ENCODE measurements at places on chromosomes 1 and 21.

GRCh38 chr1:220189750-220190347, 82.4 kb downstream of the RAB3GAP2 start:
- peak; percentile 46 for DNase-seq

DNA sequence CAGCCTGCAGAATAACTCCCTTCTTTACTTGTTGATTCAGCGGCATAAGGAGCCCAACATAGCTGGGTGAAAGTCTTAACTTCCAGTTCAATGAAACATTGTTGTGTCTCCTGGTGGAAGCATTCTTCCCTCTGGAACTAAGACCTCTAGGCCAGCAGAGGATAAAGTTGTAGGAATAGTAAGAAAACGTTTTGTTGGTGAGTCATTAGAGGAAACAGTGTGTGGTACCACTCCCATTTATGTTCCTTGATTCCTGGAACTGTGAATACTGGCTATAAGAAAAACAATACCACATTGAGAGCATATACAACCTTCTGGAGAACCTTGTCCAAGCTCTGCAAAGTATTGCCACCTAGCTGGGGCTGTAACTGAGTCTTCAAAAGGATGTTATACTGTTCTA, 737.4 kb upstream of the ZP4 start:
- no peak for DNase-seq

GRCh38 chr21:34907461-34908418, 141.4 kb downstream of the RUNX1 start:
- no peak for DNase-seq

DNA sequence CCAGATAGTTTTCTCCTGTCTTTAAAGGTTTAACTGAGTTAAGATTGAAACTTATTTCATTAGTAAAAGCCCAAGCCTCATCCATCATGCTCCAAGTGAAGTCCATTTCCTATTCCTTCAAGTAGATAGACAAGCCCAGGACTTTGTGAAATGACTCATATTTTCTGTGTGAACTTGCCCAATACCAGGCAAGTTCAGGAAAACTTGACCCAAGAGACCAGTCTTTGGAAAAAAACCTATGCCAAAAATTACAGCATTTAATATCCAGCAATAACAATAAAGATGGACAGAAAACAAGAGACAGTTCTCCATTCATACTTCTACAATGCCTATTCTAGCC, 405 bp upstream of the RAB29 start:
- DNase-seq, result no peak

DNA sequence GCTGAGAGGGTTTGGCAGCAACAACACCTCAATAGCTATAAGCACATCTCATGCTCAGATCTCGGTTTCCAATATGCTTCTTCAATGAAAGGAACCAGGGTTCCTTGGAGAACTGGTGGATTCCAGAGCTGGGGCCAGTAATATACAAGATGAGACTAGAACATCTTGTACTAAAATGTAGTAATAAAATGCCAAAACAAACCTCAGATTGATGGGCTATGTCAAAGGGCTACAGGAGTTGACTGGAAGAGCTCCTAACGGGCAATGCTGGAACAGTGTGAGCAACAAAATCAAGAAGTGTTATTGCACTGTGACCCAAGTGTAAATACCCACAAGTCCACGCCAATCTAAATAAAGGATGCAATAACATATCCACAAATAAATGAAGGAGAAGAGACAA, 26.1 kb upstream of the SLC19A1 start:
- no peak for DNase-seq

- DNase-seq, result no peak
Observed at GRCh38 chr1:13801232-13801631, 101.2 kb downstream of the PRDM2 start.

- no peak for DNase-seq
Observed at GRCh38 chr21:29196670-29197191, 66.3 kb downstream of the MAP3K7CL start.

- DNase-seq, result no peak
Observed at GRCh38 chr1:67372898-67373297, 57.3 kb downstream of the SERBP1 start.

DNA sequence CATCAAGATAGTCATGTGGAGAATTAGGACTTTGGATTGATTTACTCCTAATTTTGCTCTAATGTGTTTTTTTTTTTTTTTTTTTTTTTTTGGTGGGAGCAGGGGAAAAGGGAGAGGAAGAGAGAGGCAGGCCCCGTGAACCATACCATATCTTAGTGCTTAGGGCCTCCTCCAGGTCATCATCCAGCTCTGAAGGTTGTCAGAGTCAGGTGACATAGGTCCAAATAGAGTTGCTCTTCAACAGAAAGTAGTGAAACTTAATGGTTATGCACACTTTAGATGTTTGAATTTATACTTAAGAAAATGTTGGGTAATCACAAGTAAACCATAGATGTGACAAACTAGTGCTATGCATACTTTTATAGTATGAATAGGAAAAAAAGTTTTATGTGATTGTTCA, 32.2 kb downstream of the CXADR start:
- no peak for DNase-seq

- DNase-seq, result no peak
Observed at GRCh38 chr1:99465176-99465900, 180.6 kb upstream of the PALMD start.

DNA sequence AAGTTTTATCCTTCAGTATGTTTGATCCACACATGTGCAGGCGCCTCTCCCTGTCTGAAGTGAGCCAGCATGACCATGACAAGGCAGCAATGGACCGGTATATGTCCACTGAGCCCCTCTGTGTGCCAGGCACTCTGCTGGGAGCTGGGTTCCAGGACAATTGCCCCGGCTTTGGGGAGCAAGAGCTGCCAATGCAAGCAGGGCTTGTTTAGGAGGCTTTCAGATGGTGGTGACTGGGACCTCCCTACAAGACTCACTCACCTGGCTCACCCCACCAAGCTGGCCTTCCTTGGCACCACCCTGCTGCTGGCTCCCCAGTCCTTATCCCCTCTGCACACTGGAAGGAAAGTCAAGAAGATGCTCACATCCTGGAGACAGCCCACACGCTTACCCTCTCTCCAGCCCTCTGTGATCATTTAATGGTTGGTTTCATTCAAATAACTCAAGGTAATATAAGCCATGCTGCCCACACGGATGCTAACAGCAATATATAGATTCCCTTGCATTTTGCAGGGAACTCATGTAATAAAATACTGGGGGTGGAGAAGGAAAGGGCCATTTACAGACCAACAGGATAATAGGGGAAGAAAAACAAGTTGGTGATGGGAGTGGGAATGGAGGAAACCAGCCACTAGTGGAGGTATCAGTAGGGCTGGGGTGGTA, 23.6 kb downstream of the KCND3 start:
- DNase-seq, result no peak

Measured in Ammon's horn (tissue), 1 donor.